CD4-positive, alpha-beta T cell (primary cell): ENCODE measurements at places on chromosomes 2 and 18.
A peak's percentile ranks its signal among the peaks of the same experiment; 100 is the strongest.

- DNase-seq: no peak
Measured at GRCh38 chr2:175815537-175815936, 186.5 kb downstream of the LNPK start.

DNA sequence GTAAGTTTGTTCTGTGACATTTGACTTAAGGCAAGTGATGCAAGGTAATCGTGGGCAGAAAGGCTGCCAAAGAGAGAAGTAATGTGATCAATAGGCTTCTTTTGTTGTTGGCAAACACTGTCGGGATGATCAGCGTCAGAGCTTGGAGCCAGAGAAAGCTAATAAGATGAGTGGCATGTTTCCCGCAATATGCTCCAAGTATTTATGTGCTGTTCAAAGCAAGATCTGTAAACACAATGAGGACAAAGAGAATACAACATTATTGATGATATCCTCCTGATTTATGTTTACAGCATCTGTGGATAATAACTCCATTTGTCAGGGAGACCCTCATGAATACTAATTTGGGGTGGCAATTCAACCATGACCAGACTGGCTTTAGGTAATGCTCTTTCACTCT lies 603.3 kb downstream of the TDRD15 start:
- DNase-seq: no peak

DNA sequence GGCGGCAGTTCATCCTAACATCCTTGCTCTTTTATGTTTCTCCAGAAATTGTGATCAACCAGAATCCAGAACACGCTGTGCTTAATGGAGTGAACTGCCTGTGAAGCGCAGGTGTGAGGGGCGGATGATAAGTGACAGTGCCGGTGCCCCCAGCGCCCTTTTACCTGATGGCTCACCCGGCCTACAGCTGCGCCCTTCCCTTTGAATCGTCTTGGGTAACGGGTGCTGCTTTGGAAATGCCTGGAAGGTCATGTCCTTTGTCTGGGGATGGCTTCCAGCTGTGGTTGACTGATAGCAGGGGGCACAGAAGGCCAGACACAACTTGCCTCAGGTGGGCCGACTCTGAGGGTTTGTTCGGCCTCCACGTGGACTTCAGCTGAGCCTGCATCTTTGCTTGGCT lies 119.4 kb downstream of the LPIN1 start:
- no peak for DNase-seq

DNA sequence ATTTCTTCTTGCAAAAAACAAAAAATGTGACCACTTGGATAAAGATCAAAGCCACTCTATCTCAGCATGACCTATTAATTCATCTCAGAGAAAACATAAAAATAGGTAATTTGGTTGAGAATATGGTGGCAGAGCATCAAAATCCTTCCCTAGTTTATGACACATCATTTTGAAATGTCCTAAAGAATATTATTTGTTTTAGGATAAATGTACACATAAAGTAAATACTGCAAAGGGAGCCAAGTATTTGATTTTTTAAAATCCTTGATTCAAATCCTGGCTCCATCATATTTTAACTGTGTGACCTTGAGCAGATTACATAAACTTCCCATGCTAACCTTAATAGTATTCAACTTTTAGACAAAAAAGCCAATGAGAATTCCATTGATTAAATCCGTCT lies 206.6 kb downstream of the CDH2 start:
- DNase-seq: no peak

- no peak for DNase-seq
Measured at GRCh38 chr2:37447446-37447845, 103.0 kb downstream of the QPCT start.

GRCh38 chr18:69949538-69949936 lies 1.9 kb upstream of the CD226 start:
- DNase-seq: no peak

GRCh38 chr2:120490091-120490798 lies 144.3 kb downstream of the INHBB start:
- DNase-seq: no peak

DNA sequence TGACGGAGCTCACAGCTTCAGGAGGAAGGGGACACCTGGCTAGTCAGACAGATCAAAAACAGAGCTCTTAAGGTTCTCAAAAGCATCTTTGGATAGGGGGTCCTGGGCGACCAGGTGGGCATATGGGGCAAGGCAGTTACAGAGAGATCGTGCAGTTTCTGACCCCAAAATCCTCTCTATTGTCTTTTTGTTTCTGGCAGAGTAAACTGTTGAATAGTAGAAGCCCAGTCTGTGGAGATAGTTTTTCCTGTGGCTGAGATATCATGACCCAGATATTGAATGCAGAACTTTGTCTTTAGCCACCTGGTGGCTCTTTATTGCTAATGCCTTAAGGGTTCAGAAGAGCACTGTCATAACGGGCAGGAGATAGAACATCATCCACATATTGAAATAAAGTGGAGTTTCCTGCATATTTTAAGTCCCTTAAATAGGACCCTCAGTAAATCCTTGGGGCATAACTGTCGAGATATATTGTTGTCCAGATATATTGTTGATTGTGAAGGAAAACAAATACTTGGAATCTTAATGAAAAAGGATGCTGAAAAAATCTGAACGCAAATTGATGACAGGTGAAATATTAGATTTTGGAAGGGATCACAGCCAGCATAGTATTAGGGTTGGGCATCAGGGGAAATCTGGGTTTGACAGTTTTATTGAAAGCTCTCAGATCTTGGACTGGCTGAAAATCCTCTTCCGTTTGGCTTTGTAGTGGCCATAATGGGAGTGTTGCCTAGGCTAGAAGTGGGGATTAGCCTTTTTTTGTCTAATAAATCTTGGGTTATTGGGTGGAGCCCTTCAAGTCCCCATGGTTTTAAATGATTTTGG lies 14.1 kb upstream of the ZDBF2 start:
- DNase-seq: no peak

- DNase-seq: no peak
Measured at GRCh38 chr18:35371412-35372195, 5.5 kb downstream of the ZNF396 start.

- peak; percentile 5 for DNase-seq
Measured at GRCh38 chr18:68467957-68468356, 247.0 kb downstream of the TMX3 start.

DNA sequence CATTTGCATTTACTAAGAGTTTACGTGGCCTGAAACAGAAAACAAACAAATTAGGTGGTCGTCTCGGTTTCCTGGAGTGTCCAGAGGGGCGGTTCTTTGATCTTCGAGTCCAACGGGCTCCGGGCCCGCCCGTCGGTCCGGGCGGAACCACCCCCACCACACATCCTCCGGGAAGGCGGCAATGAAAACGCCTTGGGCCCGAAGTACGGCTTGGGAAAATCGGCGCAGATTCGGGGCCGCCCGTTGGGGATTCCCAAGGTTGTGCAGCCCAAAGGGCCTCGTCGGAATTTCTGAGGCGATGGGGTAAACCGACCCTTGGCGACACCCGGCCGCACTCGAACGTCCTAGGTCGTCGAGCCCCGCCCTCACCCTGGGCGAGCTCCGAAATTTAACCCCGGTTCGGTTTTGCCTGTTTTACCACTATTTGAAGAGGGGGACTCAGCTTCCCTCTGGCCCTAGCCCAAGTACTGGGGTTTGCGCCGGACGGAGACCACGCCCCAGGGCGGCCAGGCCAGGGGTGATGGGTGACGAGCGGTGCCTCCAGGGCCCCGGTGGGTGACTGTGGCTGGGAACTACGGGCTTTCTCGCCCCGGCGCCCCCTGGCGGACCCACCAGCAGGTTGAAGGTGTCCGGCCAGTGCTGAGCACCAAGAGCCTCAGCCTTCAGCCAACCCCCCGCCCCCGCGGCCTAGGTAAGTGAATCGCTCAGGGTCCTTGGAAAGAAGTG lies 1.9 kb upstream of the CFAP53 start:
- peak; percentile 85 for DNase-seq

GRCh38 chr2:100185105-100185504 lies 42.7 kb upstream of the AFF3 start:
- DNase-seq: no peak

- no peak for DNase-seq
Measured at GRCh38 chr2:222445227-222445626, 20.9 kb downstream of the SGPP2 start.

GRCh38 chr2:159270744-159271379 lies 15.6 kb downstream of the WDSUB1 start:
- no peak for DNase-seq

GRCh38 chr2:35864141-35864540 lies 491.4 kb upstream of the CRIM1 start:
- DNase-seq: no peak

- DNase-seq: no peak
Measured at GRCh38 chr2:61023670-61024069, 5.6 kb upstream of the PUS10 start.

DNA sequence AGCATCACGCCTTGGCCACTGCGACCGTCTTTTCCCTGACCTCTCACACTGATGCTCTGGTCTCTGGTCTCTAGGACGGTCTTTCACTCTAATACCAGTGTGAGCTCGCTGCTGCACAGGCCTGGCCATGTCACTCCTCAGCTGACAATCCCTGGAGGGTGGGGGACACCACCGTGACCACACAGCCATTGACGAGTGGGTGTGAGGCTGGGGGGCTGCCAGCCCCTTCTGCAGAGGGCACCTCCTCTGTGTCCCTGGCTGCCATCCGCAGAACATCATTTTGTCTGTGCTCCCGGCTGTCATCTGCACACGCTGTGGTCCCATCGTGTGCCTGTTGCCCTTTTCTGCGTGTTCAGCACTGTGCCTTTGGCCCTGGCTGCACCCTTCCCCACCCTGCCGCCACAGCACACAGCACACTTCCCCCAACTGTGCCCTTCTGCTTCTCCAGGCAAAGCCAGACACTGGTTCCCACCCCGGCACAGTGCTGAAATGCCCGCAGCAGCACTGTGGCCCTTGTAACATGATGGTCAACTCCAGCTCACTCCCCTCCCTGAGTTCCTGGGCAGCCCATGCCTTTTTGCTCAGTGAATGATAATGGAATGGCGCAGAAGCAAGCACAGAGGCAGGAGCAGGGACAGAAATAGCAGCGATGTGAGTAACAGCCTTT lies 30.4 kb upstream of the INHBB start:
- DNase-seq: no peak

- no peak for DNase-seq
Measured at GRCh38 chr2:61335187-61335586, 135.7 kb downstream of the USP34 start.

GRCh38 chr2:197997083-197997541 lies 192.7 kb downstream of the PLCL1 start:
- no peak for DNase-seq

DNA sequence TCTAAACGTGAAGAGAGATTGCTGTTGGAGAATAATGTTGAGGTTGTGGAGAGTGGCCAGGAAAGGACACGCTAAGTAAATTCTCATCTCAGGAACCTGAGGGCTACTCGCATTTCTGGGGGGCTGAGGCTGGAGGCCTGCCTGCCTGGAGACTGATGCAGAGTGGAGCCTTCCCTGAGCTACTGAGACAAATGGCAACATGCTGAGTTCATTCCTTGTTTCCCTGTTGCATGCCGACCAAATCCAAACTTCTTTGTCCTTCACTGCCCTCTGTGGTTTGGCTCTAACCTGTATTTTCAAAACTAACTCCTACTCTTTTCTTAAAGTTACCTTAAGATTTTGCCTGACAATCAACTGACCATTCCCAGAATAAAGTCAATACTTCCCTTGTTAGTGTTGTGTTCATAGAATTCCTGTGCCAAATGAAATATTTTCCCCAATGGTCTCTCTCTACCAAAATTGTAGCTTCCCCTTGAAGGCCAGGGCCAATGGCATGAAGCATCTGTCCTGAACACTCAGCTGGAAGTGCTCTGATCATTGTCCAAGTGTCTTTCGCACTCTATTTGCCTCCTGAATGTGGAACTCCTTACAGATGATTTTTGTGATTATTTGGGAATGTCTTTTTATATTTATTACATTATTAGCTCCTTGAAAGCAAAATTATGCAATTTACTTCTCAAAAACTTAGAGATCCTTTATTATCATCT lies 1085.6 kb downstream of the SOCS6 start:
- DNase-seq: no peak

- no peak for DNase-seq
Measured at GRCh38 chr2:227234429-227234828, 70.0 kb downstream of the COL4A3 start.

DNA sequence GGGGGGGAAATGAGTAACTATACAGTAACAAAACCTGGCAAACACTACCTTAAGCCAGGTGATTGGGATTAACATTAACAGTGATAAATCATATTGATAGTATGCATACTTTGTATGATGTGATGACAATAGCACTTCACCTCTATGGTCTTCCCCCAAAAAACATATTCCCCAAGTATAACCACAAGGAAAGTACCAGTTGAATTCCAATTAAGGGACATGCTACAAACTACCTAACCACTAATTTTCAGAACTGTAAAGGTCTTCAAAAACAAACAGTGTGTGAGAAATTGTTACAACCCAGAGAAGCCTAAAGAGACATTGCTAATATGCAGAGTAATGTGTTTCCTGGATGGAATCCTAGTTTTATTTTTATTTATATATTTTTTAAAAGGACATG lies 152.4 kb downstream of the ZRANB3 start:
- no peak for DNase-seq

- no peak for DNase-seq
Measured at GRCh38 chr2:210593166-210593565, 36.8 kb downstream of the CPS1 start.

DNA sequence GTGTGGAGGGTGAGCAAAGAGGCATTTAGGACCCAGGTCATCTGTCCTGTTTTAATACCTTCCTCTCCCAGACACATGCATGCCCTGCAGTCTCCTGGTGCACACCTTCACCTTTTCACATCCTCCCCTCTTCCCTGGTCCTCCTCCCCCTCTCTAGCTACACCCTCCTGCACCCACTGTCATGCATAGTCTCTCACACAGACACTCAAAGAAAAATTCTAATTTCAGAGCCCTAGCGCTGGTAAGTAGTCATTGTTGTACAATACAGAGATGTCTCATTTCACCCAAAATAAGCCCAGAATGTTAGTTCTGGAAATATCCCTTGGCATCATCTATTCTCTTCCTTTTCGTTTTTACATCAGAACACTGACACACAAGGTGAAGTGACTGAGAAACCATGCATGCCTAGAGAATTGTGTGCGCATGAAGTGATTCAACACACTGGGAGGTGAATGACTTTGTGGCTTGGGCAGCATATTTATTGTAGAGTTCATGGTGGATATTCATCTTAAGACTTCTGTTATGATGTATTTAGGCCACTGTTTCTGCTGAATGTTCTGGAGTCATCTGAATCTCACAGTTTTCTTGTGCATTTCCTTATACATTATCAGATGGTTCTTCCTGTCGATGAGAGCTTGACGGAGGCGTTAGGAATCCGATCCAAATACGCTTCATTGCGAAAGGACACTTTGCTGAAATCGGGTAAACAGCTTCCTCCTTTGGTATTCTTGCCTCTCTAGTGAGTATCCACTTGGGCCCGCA lies 69.9 kb downstream of the COA5 start:
- no peak for DNase-seq
